ENCODE measurements at places on chromosomes 7 and 10.

- no peak for DNase-seq
Observed at GRCh38 chr10:62186999-62187675, 81.5 kb downstream of the RTKN2 start.

GRCh38 chr7:9242636-9243035 lies 809.2 kb downstream of the NXPH1 start:
- DNase-seq, result no peak

GRCh38 chr7:84484502-84485079 lies 290.0 kb upstream of the SEMA3A start:
- DNase-seq, result no peak

- no peak for DNase-seq
Observed at GRCh38 chr7:96526496-96526895, 183.2 kb downstream of the SEM1 start.

GRCh38 chr10:84049645-84050011 lies 89.7 kb upstream of the GHITM start:
- no peak for DNase-seq

DNA sequence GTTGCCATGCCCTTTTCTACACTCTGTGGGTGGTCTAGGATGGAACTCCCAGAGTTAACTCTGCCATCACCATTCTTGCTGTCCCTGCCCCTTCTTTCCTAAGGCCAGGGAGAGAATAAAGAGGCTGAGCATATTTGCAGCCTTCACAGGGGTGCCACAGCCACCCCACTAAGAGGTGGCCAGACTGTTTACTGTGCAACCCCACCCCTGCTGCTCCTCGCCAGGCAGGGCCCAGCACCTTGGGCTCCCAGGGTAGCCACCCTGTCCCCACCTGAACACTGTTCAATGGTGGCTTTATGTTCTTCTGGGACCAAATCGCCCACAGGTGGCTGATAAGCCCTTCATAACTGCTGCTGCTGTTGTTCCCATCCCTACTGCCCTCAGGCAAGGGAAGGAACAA lies 198.9 kb downstream of the SNX13 start:
- no peak for DNase-seq

- no peak for DNase-seq
Observed at GRCh38 chr7:25656581-25657026, 428.3 kb upstream of the NPVF start.
